HAP-1 (cell line): ENCODE measurements at places on chromosomes 16 and 17.

DNA sequence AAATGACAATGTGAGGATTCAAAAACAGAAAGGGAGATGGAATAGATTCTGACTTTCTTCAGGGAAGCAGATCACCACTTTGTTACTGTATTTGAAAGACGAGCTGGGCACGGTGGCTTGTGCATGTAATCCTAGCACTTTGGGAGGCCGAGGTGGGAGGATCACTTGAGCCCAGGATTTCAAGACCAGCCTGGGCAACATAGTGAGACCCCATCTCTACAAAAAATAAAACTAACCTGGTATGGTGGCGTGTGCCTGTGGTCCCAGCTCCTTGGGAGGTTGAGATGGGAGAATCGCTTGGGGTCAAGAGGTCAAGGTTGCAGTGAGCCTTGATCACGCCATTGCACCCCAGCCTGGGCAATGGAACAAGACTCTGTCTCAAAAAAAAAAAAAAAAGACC, 34.0 kb downstream of the PIGL start:
- DNase-seq: no peak

DNA sequence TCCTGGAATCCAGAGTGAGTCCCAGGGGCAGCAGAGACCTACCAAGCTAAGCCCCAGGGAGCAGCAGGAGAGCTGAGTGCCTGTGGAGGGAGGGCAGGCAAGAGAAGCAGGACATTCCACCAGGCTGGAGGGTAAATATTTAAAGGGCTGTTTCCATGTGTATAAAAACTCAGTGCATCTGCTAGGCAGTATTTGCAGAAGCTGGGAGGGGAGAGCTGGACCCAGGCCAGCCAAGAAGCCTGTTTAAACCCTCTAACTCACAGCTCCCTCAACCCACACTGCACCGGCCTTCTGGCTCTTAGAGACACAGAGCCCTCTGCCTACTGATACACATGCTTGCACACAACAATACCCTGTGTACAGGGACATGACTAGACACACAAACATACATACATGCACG, 22.5 kb upstream of the TMEM132E start:
- DNase-seq: no peak

GRCh38 chr17:18006495-18007239, 32.3 kb downstream of the ATPAF2 start:
- DNase-seq: no peak

GRCh38 chr17:38786372-38786771, 13.0 kb downstream of the PIP4K2B start:
- DNase-seq: no peak

DNA sequence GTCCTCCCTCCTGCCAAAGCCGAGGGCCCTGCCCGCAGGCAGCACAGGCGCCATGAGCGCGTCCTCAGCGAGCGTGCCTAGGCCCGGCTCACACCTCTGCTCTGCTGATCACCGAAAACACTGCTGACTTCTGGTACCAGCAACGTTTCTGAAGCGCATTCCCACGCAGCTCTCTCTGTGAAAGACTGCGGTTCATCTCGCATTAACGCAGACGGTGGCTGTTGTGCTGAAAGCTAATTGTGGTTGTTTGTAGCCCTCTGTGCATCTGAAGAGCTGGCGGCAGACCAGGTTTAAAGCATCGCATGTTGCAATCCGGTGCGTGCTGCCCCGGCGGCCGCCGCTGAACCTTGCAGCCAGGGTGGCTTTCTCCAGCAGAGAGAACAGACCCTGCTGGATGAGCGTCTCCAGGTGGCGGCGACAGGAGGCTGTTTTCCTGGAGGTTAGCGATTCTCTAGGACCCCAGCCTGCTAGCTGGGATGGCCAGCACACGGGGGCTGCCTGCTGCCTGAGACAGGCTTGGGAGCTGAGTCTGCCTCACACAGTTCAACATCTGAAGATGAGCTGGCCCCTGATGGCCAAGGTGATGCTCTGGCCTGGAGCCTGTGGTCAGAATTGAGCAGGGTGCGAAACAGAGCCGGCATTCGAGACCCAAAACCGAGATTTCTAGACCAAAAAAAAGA, 49.8 kb upstream of the CHMP6 start:
- DNase-seq: no peak

- DNase-seq: no peak
Observed at GRCh38 chr16:14181371-14182050, 110.4 kb downstream of the MRTFB start.

GRCh38 chr16:68491576-68491950, 43.3 kb upstream of the SMPD3 start:
- no peak for DNase-seq

DNA sequence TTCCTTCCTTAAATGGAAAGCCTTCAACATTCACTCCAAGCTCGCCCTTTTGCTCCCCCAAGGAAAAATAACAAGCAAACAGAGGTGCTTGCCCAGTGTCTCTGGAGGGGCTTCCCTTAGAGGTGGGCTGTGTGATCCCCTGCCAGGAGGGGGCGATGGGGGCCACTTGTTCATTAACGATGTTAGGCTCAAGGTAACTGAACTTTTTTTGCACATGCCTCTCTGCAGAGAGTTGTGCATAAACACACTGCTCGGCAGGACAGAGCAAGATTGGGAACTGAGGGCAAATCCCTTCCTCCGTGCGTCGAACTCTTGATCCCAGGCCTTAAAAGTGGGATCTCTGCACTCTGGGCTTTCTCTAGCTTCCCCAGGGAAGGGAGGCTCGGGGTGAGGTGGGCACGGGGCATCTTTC, 15.5 kb upstream of the NAGLU start:
- peak; percentile 54 for DNase-seq

GRCh38 chr17:15502369-15503112, 35.1 kb upstream of the CDRT4 start:
- DNase-seq: peak; percentile 91

GRCh38 chr16:25419681-25420080, 162.0 kb upstream of the ZKSCAN2 start:
- no peak for DNase-seq

DNA sequence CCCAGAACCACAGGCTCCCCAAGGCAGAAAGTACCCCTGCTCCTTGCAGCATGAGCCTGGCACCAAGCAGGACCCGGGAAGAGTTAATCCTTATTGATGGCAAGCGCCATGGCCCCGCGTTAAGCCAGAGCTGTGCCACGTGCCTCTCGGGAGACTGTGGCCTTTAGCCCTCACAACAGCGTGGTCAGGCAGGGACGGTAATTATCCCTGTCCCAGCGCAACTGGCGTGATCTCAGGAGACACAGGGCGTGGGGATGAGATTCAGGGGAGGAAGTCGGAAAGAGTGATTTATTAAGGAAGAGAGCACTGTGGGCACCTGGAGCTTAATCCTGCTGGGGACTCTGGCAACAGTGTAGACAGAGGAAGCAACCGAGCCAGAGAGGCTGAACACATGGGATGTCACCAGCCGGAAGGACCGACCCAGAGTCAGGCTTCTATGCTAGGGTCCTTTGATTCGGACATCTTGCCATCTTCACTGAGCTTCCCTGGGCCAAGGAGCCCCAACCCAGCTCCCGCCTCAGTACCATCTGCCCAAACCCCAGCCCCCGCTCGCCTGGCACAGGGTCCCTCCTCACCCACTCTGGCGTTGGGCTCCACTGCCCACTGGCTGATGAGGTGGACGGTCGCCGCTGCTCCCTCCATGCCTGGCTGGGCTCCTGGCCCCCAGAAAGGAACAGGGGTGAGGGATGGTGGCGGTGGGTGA, 16.9 kb downstream of the OTOP3 start:
- DNase-seq: no peak
